ENCODE measurements at places on chromosomes 12 and 14.

- peak; percentile 84 for DNase-seq
Observed at GRCh38 chr12:93135286-93136239, 206.5 kb upstream of the EEA1 start.

- no peak for DNase-seq
Observed at GRCh38 chr14:71651228-71651627, 281.0 kb upstream of the RGS6 start.

GRCh38 chr12:16062611-16063010 lies 151.5 kb downstream of the DERA start:
- no peak for DNase-seq

DNA sequence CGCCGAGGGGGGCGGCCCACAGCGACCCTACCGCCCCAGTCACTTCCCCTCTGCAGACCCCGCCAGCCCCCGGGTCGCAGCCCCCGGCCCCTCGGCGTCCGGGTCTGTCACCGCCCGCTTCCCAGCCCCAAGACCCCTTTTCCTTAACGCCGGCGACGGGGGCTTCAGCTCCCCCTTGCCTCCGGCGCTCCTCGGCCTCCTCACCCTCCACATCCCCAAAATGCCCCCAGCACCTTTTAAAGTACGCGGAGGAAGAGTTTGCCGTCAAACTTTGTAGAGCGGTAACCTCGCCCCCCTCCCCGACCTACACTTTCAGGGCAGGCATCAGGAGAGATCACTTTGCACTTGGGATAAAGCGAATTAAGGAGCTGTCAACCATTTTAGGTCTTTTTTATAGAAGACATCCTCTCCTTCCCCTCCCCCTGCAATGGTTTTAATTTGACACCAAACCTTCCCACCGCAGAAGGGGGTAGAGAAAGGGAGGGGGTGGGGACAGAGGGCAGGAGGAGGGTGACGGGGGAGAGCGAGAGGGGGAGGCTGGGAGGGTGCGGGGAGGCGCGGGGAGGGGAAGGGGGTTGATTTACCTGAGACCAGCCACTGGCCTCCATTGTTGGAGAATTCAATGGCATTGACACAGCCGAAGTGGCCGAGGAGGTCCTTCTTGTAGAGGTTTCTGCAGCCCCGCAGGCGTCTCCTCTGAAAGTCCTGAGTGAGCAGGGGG lies 578 bp downstream of the DCAF5 start:
- DNase-seq = peak; percentile 73

Data from NCI-H1417 (cell line).